ENCODE measurements at places on chromosomes 2 and 18.
A peak's percentile ranks its signal among the peaks of the same experiment; 100 is the strongest.

DNA sequence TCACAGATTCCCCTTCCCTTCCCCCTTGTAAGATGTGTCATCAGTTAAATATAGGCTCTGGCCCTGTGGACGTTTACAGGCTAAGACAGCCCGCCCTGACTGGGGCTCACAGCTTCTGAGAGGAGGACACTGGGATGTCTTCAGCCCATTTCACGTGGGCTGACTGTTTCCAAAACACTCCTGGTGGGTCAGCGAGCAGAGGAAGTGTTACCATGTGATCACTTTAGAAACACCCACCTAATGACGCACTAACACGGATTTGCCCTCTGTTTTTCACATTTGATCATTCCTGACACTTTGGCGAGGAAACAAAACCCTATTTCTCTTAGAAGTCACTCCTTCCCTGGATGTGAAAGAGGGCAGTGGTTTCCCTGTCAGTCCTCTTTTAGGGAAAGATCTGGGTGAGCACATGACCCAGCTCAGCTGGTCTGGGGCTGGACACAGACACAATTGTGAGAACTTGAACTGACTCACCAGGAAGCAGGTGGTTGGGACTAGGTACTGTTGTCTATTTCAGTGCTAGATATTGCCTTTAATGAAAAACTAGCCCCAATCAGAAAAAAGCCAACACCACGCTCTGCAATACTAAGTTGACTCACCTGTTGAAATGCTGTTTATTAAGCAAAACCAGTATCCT is 38.8 kb downstream of the BMP10 start:
- DNase-seq, result no peak

DNA sequence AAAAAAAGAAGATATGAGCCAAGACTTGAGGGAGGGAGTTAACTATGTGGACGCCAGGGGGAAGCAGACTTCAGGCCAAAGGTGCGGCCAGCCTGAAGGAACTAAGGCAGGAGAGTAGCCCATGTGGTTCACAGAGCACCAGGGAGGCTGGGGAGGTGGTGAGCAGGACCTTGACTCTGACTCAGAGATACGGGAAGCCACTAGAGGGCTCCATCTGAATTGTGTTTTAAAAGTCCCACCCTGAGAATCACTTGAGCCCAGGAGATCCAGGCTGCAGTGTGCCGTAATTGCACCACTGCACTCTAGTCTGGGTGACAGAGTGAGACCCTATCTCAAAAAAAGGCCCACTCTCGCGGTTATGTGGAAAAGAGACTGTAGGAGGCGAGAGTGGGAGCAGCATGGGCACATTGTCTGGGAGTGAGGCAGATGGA is 12.3 kb downstream of the CEP192 start:
- peak; percentile 64 for DNase-seq

GRCh38 chr2:231123362-231123898 is 1.4 kb downstream of the HTR2B start:
- DNase-seq, result no peak

GRCh38 chr2:88807237-88807962 is 115.9 kb downstream of the RPIA start:
- DNase-seq, result no peak

GRCh38 chr2:36582538-36582937 is 15.4 kb downstream of the FEZ2 start:
- DNase-seq, result no peak

DNA sequence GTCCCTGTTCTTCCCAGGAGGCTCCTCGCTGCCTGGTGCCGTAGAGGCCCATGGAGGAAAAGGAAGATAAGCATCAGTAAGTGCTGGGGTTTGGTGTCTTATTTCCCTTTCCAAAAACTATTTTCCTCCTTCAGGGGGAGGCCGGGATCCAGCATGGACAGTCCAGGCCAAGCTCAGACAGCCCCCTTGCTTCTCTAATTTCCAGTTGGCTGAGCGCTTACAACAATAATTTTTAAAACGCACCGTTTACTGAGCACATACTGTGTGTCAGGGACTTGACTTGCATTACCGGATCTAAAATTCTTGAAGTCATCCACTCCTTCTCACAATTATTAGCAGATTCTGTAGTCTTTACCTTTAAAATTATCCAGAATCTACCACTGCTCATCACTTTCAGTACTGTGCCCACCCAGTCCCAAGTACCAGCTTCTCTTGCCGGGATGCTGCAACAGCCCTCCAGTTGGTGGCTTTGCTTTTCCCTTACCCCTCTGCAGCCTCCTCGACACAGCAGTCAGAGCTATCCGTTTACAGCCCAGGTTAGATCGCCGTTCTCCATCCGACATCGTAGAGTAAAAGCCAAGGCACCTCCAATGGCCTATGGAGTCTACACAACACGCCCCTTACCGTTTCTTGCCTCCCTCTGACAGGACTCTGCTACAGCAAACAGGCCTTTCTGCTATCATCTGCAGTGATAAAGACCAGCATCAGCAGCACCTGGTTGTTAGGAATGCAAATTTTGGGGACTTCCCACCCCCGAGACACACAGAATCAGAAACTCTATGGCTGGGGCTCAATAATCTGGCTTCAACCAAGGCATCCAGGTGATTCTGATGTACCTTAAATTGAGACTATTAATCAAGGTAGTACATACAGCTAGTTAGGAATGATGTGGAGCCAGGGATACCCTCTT is 75.2 kb upstream of the TSPYL6 start:
- no peak for DNase-seq

GRCh38 chr2:26438526-26438925 is 36.8 kb downstream of the DRC1 start:
- no peak for DNase-seq

DNA sequence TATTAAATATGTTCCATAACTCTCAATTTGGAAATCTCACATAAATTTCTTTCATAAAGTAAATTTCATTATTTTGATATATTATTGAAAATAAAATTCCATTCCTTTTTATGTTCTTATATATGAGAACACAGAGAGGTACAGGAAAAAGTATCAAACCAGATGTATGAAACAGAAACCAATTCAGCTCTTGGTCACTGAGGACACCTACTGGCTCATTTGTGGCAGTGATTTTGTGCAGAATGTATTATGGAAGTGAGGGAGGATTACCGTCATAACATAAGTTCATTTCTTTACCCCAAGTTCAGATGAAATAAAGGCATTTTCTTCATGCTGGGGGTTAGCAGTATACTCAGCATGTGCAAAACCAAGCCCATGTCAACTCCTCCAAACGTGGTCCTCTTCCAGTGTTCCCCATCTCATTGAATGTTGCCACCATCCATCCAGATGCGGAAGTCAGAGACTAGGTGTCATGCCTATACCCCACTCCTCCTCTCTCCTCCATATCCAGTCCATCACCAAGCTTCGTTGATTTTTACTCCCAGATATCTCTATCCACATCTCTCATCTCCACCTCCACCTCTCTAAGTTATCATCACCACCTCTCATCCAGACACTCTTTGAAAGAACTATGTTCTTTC is 41.7 kb upstream of the MALL start:
- peak; percentile 72 for DNase-seq

DNA sequence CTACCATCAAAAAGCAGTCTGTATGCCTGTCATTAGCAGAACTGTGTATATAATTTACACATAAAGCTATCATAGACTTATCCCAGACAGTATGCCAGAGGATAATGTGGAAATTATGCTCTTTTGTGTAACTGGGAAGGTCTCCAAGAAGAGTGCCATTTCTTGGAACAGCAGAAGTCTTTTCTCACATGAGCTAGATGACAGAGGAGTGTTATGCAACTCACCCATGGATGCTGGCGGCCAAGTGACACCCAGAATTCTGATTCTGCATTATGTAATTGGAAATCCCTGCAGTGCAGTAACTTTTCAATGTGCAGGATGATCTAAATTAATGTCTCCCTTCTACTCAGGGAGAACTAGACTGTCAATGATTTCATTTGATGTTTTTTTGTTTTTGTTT is 160.0 kb downstream of the UBE2E3 start:
- no peak for DNase-seq

DNA sequence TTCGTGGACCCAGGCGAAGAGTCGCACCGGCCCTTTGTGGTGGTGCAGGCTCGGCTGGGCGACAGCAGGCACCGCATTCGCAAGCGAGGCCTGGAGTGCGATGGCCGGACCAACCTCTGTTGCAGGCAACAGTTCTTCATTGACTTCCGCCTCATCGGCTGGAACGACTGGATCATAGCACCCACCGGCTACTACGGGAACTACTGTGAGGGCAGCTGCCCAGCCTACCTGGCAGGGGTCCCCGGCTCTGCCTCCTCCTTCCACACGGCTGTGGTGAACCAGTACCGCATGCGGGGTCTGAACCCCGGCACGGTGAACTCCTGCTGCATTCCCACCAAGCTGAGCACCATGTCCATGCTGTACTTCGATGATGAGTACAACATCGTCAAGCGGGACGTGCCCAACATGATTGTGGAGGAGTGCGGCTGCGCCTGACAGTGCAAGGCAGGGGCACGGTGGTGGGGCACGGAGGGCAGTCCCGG is 3.5 kb downstream of the INHBB start:
- DNase-seq, result no peak

DNA sequence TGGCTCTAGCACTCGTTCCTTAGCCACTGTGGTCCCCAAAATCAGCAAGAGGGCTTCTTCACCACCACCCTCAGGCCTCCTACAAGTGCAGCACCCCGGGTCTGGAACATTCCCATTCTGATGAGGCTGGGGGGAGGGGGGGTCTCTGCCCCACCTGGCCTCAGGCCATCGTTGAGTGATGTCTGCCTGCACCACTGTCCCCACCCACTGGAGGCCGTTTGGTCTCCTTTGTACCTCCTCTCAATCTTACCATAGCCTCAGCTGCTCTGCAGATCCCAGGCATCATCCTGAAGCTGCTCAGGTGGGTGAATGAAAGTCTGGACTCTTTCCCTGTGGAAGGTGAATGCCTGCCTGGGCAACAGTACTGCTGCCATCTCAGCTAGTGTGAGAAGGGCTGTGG is 42.3 kb downstream of the WDR75 start:
- DNase-seq, result no peak

GRCh38 chr2:176380341-176380740 is 111.1 kb downstream of the MTX2 start:
- DNase-seq, result no peak

DNA sequence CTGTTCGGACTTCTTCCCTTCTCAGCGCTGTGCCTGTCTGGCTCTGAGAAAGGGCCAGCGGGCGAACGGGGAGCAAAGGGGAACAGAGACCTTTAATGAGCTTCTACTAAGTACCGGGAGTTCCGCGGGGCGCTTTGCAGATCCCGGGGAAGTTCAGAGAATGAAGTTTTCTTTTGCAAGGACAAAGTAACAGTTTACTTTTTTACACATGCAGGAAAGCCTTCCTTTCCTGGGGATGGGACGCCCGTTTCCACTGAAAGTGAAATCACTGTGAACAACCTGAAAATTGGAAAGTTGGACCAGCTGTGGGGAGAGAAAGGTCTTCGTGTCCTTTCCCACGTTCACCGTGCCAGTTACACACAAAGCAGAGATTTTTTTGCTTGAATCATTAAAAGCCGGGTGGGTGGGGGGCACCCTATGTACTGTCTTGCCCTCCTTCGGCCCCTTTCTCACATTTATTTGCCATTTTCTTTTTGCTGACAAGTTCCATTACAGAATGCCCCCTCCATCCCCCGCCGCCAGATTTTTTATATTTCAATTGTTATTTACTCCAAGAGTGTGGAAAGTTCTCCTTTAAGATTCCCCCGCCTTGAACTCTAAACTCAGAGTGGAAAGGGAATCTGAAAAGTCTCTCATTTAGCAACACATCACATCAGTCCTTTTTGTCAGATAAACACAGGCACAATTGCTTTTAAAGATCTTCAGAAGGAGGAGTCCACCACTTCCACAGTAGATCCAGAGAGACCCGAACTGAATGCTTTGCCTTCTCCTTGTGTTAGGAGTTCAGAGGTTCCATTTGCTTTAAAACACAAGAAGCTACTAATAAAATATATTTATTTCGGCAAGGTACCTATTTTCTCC is 1.1 kb upstream of the FN1 start:
- DNase-seq, result no peak

DNA sequence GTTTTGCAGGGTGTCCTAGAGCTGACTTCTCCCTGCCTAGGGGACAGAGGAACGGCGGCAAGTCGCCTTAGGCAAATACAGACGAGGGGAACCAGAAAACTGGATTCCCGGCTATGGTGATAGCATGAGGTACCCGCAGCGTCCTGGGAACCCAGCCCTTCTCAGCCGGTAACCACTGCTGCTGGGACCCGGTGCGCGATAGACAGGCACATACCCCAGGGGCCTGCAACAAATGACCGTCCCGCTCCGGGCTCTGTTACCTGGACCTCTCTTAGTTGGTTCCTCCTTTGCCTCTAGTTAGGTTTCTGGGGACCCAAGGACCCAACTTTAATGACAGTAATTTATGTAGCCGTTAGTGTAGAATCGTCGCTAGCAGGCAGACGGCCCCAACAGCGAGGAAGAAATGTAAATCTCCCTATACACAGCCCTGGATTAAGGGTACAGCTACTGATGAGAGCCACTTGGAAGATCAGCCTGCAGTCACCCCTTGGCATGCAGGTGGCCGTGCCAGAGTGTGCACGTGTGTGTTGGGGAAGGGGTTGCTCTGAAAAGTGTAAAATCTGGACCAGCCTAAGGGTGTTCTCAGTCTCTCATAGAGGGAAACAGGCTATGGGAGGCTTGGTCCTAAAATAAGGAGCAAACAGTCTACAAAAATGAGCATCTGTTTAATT is 819 bp upstream of the SERPINE2 start:
- DNase-seq, result no peak

- no peak for DNase-seq
Measured at GRCh38 chr2:112636605-112637288, 9.0 kb upstream of the SLC20A1 start.

DNA sequence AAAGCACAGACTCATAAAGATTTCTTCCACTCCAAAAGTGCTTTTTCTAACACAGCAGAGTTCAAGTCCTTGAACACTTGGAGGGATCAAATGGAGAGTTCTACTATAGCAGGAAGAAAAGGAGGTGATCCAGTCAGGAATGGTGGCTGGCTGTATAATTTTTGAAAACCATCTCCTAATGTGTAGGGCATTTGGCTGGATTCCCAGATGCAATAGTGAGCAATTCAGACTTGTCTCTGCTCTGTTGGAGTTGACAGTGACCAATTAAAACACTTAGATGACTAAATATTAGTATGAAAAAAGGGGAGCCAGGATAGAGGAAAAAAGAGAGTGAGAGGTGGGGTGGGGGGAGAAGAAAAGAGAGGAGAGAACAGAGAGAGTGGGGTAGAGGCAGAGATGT is 5.3 kb upstream of the G6PC2 start:
- no peak for DNase-seq

- no peak for DNase-seq
Measured at GRCh38 chr2:236915726-236916125, 170.0 kb upstream of the COPS8 start.

DNA sequence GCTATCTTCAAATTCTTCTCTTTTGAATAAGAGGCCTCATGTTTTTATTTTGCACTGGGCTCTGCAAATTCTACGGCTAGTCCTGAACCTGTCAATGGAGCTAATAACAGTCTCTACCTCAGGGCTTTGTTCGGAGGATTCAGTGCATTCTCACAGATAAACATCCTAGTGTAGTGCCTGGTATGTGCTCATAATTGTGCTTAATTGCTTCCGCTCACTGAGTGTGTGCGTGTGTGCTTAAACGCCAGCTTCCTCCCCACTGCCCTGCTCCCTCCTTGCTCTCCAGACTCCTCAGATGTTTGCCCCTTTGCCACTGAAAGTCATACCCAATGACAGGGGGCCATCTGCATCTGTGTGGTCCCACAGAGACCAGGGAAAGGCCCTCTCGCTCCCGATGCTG is 6.7 kb downstream of the GYPC start:
- no peak for DNase-seq

GRCh38 chr2:123916531-123916930 is 108.6 kb upstream of the CNTNAP5 start:
- no peak for DNase-seq

Data from astrocyte of the cerebellum (primary cell).